ENCODE measurements at places on chromosomes 5 and 9. TPM values are rescaled to one million over a fixed set of nuclear protein-coding genes. Genes with fewer than 3 reads are reported as not detected.

The ABO gene
- not detected for total RNA-seq

The SLC46A2 gene
- total RNA-seq, result not detected

The HAVCR1 gene
- total RNA-seq, result not detected

The RAB24 gene
- total RNA-seq, result 36.1 TPM

The TEX48 gene
- not detected for total RNA-seq

The PCDHGB3 gene
- total RNA-seq, result 4.2 TPM

The PCDHA1 gene
- under 0.01 TPM for total RNA-seq

The MUSK gene
- total RNA-seq, result 0.12 TPM
